ENCODE measurements at places on chromosomes 12 and 14.

DNA sequence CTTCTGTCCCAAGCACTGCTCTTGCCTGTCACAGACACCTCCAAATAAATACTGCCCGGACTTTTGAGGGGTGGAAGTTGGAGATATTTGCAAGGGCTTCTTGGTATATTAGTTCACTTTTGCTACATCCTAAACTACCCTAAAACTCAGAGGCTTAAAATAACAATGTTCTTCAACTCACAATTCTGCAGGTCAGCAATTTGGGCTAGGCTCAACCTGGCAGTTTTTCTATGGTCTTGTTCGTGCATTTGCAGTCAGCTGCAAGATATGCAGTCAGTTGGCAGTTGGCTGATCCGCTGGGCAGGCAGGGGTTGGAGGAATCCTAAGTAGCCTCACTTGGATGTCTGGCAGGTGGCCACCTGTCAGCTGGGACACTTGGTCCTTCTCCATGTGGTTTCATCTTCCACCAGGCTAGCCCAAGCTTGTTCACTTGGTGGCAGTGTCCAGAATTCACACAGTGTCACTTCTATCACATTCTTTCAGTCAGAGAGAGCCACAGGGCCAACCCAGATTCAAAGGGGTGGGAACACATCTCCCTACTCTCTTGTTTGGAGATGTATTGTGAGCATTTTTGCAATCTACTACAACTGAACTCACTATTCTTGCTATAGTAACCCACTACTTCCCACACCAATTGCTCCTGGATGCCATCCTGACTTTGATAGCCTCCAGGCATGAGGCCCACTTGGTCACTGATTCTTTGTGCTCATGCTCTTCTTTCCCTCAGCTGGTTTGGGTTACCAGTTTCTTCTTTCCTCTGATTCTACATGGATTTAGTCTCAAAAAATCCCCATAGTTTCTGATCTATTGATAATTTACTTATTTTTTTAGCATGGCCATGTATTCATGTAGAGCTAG is 27.8 kb upstream of the CAPRIN2 start:
- no peak for DNase-seq

GRCh38 chr12:109639151-109639872 is 65.7 kb downstream of the MVK start:
- no peak for DNase-seq

DNA sequence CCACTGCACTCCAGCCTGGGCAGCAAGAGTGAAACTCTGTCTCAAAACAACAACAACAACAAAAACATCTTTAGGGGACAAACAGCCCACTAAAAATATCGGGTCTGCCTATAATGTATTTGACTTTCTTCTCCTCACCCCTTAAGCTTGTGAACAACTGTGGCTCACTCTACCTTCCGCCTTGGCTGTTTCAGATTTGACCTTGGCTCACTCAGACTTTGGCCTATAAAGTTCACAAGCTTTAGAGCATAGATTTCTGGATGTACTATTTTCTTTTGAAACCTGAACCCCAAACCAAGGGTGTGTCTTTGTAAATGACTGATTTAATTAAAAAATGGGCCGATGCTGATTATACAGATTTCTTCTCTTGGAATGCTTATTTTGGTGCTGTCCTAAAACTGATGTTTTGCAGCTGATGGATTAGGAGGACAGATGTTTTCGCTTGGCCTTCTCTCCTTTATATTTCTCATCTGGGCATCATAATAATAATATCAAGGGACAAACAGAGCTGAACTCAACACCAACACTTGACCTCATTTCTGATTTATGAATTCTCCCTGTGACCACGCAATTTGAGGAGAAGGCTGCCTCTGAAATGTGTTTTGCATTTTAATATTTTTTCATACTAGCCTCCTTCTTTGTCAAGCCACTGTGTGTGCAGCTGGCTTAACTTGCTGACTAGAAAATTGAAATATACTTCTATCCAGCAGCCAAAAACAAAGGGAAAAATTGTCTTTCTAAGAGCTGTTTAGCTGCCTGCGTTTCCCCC is 40.2 kb upstream of the RASSF3 start:
- no peak for DNase-seq

DNA sequence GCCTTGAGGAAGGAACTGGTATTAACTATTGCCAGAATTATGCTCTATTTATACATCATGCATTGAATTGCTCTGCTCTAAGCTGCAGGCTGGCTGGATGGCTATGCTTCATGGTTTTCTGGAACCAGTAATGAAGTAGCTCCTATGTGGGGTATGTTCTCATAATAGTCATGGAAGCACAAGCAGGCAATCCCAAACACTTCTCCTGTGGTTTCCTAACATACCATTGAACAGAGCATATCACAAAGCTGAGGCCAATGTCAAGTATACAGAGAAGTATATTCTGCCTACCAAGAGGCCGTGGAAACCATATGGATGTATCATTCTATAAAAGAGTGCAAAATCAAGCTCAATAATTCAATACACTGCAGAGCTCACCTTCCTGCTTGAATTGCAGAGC is 1752.4 kb upstream of the FLRT2 start:
- DNase-seq, result no peak

DNA sequence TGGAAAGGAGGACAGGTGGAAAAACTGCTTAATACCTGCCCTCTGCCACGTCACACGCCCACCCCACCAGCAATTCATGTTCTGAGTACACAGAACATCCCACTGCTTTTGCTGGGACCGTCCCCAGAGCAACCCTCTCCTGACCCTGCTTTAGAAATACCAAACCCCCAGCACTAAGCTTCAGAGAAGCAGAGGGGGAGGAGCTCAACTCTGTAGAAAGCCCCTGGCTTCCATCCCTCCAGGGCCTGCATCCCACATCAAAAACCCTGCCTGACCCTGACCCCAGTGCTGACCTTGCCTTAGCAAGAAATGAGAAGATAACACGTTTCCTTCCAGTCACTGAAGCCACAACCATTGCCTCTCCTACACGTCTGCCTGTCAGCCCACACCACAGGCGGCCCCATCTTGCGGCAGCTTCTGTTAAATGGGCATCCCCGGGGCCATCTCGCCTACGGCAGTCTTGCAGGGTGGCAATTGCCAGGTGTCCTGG is 19.7 kb downstream of the VDR start:
- no peak for DNase-seq

DNA sequence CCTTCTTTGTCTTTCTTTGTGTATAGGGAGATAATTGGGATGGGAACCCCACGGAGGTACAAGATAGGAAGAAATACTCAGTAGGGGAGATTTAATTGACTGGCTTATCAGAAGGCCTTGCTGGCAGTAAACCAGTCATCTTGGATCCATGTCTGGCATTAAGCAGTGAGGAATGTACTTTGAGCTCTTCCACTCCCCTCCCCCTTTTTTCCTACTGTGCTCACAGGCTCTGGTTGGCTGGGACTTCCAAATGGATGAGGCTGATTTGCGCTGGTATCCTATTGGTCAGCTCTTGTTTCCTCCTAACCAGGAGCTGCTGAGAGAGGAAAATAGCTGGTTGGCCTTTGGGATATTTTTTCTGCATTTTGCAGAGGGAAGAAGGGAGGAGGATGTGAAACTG is 24.7 kb downstream of the NGDN start:
- no peak for DNase-seq
